ENCODE measurements at places on chromosomes 1 and 21.

GRCh38 chr1:12049616-12050015 is 13.5 kb upstream of the TNFRSF8 start:
- DNase-seq: no peak

GRCh38 chr1:212124690-212125582 is 89.4 kb downstream of the DTL start:
- peak; percentile 66 for DNase-seq

DNA sequence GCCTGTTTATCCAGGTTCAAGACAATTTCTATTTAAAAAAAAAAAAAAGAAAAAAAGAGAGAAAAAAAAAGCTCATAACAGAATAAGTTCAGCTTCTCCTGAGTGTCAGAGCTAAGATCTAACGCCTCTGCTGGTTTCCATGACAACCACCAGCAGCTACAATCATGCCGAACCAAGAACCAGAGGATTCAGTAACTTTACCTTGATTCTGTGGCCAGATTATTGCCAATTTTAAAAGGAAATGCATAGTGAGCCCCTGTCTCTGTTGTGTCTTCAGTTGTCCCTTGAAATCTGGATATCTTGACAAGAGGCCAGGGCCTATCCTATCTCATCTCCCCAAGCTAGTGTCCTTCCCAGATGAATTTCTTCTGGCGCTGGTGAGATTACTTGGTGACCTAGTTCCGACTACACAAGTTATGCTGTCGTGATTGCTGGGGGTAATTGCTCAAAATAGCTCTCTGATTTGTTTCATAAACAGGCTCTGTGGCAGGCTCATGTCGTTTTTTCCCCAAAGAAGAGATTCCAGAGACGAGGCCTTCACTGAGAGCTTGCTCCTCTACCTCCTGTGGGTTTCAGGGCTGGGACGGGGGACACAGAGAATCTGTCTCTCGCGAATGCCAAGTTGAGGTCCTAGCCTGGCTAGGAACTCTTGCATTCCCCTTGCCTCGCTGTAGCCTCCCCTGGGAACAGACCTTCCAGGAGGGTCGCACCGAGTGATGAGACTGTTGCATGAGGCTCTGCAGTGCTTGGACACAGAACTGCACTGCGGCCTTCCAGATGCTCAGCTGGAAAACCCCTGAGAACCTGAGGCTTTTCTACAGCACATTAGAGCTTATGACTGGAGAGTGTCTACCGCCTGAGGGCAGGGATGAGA is 32.4 kb upstream of the SCCPDH start:
- DNase-seq: no peak

- DNase-seq: no peak
Observed at GRCh38 chr1:77382366-77382765, 100.5 kb downstream of the AK5 start.

DNA sequence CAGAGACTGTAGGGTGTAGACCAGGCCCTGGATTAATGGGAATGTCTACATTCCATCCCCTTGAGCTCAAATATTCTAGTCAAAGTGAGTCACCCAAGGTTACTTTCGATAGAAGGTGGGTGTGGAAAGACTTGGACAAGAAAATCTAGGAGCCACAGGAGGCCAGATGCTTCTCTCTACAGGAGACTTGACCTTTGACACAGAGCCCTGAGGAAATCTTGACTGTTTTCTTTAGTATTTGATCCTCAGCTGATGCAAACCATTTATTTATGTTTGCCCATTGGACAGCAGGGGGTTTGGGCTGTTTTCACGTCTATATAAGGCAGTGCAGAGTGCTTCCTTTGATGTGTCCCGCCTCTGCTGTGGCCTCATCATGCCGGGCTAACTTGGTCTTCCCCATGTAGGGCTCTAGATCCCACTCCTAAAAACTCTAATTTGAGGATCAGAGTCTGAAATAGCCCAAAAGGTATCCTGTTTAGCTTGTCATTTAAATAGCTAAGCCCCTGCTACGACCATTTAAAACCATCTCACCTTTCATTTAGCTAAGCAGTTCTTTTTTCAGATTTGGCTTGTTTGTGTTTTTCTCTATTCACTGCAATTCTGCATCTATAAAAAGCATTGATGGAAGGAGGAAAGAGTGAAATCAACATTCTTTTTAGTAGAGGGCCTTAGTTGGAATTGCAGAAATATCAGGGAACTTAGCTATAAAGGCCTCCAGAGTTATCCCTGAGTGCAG is 15.5 kb upstream of the MAP3K7CL start:
- no peak for DNase-seq

GRCh38 chr1:92087542-92087941 is 7.4 kb downstream of the BTBD8 start:
- DNase-seq: no peak

- no peak for DNase-seq
Observed at GRCh38 chr1:111736548-111737215, 2.5 kb downstream of the INKA2 start.

DNA sequence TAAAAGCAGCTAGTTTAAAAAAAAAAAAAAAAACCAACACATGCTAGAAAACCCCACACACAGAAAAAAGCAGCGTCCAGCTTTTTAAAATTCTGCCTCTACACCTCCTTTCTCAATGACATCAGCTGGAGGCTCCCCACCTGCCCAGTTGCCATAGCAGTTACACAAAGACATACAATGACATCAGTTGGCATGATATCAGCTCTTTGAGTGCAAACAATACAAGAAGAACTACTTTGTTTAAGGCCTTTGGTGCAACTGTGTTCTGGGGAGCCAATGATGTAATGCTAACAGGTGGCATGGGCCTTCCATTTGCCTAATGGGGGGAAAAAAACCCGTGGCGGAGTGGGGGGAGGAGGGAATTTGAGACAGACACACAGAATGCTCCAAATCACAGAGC is 32.9 kb downstream of the DUSP10 start:
- DNase-seq: no peak

DNA sequence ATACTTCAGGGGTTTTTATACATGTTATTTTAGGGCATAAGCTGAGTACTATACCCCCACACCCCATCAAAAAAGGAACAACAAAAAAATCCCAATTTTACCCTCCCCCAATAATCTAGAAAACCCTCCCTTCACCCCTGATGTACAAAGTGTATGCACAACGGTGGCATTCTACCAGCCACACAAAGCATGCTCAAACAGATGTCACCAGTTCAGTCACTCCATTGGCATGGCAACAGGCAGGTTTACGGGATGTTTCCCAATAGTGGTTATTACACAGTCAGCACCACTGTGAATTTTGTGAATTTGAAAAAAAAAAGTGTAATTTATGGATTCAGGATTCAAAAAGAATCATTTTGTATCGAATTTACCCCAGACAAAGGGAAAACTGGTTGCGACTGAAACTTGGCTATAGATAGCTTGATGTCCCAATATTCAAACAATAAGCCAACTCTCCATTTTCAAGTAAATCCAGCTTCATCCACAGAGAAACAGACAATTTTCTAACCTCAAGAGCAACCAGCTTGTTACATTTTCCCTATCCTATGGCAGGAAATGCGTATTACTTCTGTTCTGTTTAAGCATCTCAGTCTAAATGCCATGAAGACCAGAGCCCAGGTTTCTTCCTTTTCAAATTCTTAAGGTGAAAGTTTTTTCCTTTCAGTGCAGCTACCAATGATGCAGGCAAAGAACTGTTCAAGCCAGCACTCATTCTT is 34.0 kb upstream of the SLC45A3 start:
- DNase-seq: no peak

DNA sequence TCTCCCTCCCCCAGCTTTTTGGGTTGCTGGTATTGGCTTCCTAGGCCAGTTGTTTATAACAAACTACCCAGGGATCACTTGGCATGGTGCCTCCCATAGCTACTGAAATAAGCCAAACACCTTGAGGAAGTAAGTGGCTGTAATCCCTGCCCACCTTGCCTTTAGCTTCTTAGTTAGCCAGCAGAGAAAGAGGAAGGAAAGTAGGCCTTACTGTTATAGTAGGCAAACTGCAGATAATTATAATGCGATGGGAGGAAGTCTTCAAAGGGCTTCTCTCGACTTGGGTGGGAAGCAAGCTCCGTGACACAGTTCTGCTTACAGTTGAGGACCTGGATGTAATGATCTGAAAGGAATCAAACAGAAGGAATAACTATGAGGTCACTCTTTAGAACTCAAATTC is 8.2 kb downstream of the P3H1 start:
- DNase-seq: peak; percentile 31

DNA sequence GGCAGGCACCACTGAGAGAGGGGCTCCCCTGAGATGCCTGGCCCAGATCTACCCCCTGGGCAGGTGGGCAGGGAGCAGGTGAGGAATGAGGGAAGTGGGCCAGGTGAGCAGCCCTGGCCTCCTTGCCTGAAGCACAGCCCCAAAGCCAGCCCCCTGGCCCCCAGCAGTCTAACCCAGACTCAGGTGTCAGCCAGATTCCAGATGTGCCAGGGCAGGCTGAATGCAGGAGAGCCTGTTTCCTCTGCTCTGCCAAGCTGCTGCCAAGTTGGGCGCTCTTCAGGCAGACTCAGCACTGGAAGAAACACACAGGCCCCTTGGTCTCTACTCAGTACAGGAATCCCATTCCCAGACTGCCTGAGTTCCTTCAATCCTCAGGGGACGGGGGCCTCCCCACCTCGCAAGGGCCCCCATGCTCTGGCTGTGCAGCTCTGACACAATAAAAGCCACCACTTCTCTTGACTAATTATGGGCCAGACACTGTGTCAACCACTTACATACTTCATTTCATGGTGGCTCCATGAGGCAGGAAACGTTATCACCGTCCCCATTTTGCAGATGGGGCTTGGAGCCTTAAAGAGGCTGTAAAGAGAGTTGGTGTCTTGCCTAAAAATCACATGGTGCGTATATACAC is 20.4 kb downstream of the ARHGEF19 start:
- no peak for DNase-seq

Measured in KG1 (cell line).